ENCODE measurements at places on chromosomes 6 and 20.

DNA sequence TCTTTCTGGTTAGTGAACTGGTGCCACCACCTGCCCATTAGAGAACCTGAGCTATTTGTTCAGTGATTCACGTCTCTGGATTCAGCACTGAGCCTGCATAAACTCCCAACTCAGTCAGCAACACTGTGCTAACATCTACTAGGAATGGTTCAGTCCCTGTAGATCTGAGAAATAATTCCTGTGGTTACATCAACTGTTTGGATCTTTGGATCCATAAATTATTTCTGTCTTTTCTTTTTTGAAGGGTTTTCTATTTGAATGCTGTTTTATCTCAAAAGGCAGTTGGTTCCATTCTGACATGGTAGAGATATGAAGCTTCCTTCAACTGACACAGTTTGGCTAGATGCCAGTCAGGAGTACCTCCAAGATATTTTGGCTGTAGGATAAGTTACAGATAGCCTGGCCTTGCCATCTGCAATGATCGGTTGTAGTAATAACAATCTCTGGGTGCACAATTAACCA, 125.9 kb downstream of the TRMT11 start:
- DNase-seq: no peak

DNA sequence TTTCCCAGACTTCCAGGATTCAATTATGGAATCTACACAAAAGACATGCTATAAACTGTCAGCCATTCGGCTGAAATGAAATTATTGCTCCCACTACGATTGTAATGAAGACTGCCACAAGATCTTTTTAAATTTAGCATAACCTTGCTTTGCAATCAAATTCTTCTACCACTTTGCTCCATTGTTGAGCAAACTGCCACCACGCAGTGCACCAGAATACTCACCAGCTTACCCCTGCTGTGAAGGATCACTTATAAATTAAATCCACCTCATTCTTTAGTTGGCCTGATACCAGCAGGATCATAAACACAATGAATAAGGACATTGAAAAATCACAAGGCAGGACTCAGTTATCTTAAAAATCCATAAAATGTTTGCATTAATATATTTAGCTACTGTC, 151.8 kb upstream of the PRND start:
- DNase-seq: no peak

GRCh38 chr6:119985952-119986736, 636.6 kb upstream of the MAN1A1 start:
- no peak for DNase-seq

DNA sequence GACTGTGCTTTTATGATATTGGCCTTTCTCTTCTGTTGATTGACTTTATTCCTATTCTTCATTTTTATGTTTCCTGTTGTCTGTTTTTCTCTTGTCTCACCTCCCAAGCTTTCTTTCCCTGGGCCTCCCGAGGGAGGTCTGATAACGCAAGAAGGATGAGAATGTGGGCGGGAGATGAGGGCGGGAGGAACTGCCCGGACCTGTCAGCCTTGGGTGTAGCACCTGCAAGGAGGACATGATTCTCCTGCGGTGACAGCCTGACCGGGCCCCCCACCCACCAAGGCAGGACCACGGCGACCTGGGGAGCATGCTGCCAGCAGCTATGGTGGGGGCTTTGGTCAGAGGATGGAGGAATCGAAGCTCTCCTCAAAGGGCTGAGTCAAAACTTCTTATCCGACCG, 86.9 kb downstream of the PLEKHG1 start:
- no peak for DNase-seq

DNA sequence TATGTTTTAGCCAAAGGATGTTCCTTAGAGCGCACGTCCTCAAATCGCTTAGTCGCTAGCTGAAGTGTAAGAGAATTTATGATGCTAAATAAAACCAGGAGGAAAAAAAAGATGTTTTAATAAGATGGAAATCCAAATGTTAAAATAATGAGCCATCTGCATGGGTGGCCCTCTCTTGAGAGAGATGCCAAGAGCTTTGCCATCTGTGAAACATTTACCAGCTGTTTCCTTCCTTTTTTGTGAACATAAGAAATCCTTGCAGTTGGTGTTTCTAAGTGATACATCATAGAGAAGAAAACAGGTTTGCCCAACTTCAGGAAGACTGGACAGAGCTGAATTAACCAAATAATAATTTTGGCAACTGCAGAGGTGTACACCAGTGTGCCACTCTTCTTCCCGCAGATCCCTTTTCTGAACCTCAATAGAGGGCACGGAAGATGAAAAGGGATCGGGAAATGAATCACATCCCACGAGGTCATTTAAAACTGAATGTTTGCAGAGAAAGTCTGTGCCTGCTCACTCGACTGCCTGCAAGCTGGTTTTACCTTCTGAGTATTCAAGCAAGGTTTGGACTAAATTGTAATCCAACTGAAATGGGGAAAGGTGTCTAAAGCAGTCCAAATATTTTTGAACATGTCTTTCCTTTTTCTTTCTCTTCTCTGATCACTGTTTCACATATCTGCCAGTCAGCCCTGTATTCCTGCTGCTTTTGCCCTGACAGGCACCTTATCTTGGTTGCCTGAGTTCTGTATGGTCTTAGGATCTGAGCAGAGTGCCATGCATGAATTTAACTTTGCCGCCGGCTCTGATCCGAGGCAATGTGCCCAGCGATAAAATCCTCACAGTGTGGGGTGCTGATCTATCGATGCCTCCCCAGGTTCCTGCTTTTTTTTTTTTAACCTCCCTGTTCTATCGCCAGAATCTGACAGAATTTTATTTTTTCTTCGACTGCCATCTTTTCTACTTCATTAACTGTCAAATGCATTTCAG, 35.5 kb upstream of the TSHZ2 start:
- no peak for DNase-seq

Measured in stimulated activated CD4-positive, alpha-beta T cell treated with anti-CD3 and anti-CD28 coated beads, Interleukin-12 subunit alpha, Interleukin-12 subunit beta, amount 100 ng/mL, for 4 hours (primary cell).